Large intestine (tissue), 12 donors: ENCODE measurements at places on chromosomes 7 and 10. TPM values are rescaled to one million over a fixed set of nuclear protein-coding genes. Genes with fewer than 3 reads are reported as not detected.
A peak's percentile ranks its signal among the peaks of the same experiment; 100 is the strongest.

DNA sequence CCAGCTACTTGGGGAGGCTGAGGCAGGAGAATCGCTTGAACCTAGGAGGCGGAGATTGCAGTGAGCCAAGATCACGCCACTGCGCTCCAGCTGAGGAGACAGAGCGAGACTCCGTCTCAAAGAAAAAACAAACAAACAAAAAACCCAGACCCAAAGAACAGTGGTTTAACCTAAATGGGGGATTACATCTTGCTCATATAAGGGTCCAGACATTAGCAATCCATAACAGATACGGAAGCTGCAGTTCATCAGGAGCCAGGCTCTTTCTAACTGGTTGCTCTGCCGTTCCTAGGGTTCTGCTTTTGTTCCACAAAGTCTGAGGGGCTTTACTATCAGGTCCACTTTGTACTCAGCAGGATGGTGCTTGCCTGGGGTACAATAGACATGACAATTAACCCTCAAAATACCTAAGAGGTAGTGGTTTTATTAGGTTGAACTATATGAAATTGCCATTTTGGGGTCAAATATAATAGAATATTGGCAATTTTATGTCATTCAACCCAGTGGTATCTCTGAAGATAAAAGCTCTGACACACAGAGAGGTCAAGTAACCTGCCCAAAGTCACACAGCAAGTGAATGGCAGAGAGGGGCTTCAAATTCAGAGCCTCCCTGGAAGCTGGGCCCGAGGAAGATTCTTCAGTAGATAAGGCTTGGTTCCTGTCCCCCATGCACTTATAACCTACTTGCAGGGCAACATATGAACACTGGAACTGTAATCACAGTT lies 21.3 kb downstream of the NYAP1 start:
- no peak for DNase-seq

Gene SGCE
- 36.2 TPM for polyA plus RNA-seq

Gene APBB1IP
- polyA plus RNA-seq: 3.3 TPM

Gene PAX4
- 2.8 TPM for polyA plus RNA-seq

DNA sequence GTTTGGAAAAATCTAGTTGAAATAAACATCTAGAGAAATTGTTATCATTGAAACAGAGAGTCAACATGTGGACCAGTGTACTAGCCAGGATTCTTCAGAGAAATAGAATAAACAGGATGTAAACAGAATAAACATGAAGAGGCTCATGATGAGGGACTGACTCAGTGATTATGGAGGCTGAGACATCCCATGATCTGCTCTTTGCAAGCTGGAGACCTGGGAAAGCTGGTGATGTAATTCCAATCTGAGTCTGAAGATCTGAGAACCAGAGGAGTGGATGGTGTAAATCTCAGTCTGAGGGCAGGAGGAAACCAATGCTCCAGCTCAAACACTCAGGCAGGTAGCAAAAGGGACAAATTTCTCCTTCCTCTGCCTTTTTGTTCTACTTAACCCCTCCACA lies 62.9 kb upstream of the FAM180A start:
- DNase-seq: peak; percentile 25

GRCh38 chr7:79523436-79523835 lies 70.0 kb upstream of the MAGI2 start:
- DNase-seq: no peak
